Fibroblast of skin of right biceps (primary cell): ENCODE measurements at places on chromosomes 6 and 20.
A peak's percentile ranks its signal among the peaks of the same experiment; 100 is the strongest.

DNA sequence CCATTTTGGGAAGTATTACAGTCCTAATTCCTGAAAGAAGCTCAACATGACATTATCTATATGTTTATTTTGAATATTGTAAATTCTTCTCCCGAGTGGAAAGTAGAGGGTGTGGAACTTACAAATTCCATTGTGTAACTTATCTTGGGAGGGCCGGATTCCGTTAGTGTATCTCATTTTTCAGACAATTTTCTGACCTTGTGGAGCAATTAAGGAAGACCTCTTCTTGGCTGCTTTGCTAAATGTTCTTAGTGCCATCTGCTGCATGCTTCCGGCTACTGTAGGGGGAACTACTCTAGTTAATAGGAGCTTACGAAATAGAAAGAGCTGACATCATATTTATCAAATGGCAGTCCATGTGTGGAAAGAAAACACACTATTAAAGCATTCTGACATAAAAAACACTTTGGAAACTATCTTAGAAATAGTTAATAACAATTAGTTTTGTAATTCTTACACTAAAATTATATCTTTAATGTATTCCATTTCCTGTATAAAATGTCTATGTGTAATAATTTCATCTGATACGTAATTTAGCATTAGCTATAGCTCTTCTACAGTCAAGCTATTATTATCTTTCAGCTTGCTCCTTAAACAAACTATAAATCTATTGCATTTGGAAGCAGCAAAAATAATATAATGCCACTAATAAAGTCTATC, 41.5 kb upstream of the KCNQ5 start:
- DNase-seq = peak; percentile 85

GRCh38 chr6:112027942-112028674, 25.8 kb upstream of the CCN6 start:
- peak; percentile 88 for DNase-seq

- no peak for DNase-seq
Measured at GRCh38 chr6:56814802-56815201, 140.1 kb upstream of the BEND6 start.

DNA sequence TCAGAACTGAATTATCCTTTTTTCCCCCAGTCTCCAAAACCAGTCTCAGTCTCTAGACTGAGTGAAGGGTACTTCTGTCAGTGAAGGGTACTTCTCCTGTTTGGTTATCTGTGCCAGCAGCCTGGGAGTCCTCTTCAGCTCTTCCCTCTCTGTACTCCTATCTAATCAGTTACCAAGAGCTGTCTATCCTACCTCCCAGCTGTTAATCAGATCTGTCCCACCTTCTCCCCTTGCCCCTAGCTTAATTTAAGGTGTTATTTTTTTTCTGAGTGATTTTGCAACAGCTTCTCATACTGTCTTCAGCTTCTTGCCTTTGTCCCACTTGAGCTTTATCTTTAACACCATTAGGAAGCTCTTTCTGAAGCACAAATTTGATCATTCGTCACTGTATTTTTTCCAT, 491.9 kb upstream of the SOX4 start:
- DNase-seq = no peak

DNA sequence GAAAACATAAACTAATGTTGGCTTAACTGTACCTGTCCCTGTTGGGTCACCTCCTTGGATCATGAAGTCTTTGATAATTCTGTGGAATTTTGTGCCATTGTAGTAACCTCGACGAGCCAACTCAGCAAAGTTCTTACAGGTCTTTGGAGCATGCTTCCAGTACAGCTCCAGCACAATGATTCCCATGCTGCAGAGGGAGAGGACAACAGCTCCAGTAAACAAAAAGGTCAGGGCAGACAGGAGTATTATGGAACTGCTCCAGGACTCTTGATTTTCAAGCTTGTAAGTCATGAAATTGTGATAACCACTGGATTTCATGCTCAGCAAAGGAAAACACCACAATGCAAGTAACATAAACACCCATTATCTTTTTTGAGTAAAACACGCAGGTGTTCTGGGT, 2.9 kb downstream of the PPIL1 start:
- no peak for DNase-seq
